ENCODE measurements at places on chromosomes 3 and 15.

GRCh38 chr3:7897655-7898054 is 604.0 kb upstream of the LMCD1 start:
- no peak for DNase-seq

GRCh38 chr3:119809249-119810017 is 27.5 kb downstream of the NR1I2 start:
- no peak for DNase-seq

- no peak for DNase-seq
Observed at GRCh38 chr3:115233021-115233420, 85.9 kb upstream of the ZBTB20 start.

- no peak for DNase-seq
Observed at GRCh38 chr3:68479779-68480178, 452.6 kb downstream of the TAFA4 start.
